Activated CD4-positive, alpha-beta T cell treated with anti-CD3 and anti-CD28 coated beads, Interleukin-10, Interleukin-2, amounts not matched to agents 100 ng/mL and 50 ng/mL, durations not matched to agents 16 hours and 8 hours (primary cell): ENCODE measurements at places on chromosomes 1 and 21.

DNA sequence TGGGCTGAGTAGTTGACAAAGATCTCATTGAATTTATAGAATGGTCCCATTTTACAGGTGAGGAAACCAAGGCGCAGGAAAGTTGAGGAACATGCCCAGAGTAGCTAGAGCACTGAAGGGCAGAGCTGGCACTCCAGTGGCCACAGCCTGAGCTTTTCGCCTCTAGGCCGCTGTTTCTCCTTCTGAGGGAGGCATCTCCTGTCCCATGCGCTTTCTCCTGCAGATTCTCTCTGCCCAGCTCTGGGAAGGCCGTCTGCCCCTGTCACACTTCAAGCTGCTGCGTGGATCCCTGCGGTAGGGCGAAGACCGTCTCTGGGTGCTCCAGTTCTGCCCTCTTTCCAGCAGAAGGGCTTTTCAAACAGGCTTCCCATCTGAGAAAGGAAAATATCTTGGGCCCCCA lies 159.9 kb downstream of the ACTL8 start:
- no peak for DNase-seq

- no peak for DNase-seq
Observed at GRCh38 chr1:18789246-18789645, 70.2 kb downstream of the TAS1R2 start.

GRCh38 chr1:1917304-1917976 lies 1.6 kb downstream of the TMEM52 start:
- DNase-seq, result no peak

DNA sequence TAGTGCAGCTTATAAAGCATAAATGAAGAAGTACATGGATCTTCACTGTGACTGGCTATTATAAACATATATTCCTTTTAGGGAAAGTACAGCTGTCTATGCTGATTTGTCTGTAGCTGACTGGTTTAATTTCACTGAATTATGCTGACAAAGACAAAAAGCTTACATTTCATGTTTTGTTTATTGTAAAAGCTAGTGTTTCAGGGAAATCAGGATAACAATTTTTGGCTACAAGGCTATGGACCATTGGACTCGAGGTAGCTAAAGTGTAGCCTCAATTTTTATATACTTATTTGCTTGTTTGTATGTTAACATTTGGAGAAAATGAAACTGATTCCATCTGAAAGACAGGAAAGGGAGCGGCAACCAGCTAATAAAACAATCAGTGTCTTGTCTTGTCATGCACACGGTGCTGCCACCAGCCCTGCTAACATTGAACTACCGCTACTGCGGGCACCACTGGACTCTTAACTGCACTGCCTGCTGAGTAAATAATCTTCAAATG lies 480.2 kb downstream of the COL11A1 start:
- no peak for DNase-seq

GRCh38 chr1:179774566-179774965 lies 31.5 kb downstream of the FAM163A start:
- no peak for DNase-seq

- no peak for DNase-seq
Observed at GRCh38 chr1:8682573-8682972, 134.9 kb downstream of the RERE start.

GRCh38 chr1:208129060-208129459 lies 115.1 kb downstream of the PLXNA2 start:
- DNase-seq, result no peak

DNA sequence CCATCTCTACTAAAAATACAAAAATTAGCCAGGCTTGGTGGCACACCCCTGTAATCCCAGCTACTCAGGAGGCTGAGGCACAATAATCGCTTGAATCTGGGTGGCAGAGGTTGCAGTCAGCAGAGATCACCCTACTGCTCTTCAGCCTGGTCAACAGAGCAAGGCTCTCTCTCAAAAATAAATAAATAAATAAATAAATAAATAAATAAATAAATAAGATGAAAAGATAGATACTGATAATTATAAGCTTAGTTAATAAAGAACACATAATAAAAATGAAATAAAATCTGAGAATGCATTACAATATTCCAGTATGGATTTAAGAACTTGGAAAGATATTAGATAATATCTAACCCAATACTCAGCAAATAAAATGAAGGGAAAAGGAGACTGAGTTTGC lies 235.9 kb upstream of the DAB1 start:
- no peak for DNase-seq

DNA sequence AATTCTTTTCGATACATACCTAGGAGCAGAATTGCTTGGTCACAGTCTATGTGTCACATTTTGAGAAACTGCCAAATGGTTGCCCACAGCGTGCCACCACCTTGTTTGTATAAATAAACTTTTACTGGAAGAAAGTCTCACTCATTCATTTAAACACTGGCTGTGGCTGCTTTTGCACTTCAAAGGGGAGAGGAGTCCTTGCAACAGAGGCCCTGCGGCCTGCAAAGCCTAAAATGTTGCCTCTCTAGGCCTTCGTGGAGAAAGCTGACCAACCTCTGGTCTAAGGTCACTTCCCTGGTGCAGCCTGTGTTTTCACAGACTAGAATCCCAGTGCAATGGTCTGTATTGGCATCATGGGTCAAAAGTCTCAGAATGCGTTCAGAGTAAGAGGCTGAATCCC lies 8.3 kb downstream of the RIPK4 start:
- DNase-seq, result no peak

DNA sequence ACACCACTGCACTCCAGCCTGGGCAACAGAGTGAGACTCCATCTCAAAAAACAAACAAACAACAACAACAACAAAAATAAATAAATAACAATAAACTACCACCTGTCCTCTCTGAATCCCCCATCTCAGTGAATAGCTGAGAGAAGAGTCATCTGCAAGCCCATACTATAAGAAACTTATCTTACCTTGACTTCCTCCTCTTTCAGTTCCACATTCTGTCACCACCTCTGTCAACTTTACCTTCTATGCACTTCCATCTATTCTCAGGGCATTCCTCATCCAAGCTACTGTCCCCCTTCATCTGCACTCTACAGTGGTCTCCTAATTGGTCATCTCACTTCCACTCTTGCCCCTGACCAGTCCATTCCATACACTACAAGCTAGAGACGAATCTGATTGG lies 58.1 kb downstream of the KIAA0040 start:
- DNase-seq, result no peak

DNA sequence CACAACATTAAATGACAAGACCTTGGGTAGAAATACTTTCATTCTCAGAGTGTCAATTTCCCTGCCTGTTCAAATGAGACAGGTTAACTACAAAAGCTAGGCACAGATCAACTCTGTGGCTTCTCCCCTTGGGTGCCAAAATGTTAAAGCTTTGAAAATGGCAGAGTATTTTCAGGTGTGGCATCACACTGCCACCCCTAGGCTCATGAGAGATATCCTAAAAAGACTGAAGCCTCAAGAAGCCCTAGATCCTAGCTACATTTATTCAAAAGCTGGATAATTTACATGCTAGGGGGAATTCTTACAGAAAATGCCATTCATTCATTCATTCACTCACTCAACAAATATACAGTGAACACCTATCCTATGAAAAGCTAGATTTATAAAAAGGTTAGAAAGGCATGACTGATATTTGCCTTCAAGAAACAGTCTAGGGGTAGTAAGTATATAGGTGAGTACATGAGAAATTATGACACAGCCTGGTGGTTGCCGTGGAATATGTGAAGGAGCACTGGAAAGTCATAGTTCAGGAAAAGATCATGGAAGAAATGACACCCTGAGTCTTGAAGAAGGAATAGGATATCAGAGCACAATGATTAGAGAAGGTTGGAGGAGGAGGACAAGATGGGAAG lies 15.9 kb upstream of the RAB4A start:
- peak; percentile 24 for DNase-seq

GRCh38 chr1:25009671-25010262 lies 79.7 kb upstream of the RUNX3 start:
- DNase-seq, result peak; percentile 65

DNA sequence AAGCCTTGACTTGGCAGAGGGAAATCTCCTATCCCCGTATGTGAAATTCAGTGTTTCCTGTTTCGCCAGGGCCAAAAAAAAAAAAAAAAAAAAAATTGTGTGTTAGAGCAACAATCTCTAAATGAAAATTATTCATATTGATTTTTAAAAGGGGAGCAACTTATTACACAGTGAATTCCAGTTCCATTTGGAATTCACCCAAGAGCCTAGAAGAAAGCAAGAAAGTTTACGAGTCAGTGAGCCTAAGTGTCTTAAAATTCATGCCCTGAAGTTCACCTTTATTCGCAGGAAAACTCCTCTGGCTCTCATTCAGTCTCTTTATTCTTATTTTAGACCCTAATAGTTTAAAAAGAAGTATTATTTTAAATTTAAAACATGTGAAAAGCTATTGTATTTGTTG lies 42.1 kb upstream of the HUNK start:
- no peak for DNase-seq

GRCh38 chr1:174954671-174955669 lies 44.8 kb upstream of the CACYBP start:
- DNase-seq, result no peak

DNA sequence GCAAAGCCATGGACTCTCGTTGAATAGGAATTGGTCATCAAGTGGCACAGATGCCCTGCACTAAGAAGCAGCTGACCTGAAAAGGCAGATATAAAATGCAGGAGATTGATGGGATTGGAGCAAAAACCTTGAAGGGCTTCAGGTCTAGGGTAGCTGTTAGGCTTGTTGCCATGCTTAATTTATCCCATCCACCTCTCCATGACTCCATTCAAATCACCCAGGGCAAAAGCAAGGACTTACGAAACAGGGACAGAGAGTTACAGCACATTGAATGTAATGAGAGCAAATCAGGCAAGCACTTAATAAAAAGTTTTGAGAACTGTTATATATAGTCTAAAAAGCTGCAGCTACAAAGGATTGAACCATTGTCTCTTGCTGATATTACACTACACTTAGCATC lies 298.2 kb upstream of the ESRRG start:
- DNase-seq, result no peak

GRCh38 chr1:185813401-185813979 lies 79.3 kb downstream of the HMCN1 start:
- peak; percentile 34 for DNase-seq

- DNase-seq, result no peak
Observed at GRCh38 chr1:44225761-44226160, 12.5 kb downstream of the DMAP1 start.

DNA sequence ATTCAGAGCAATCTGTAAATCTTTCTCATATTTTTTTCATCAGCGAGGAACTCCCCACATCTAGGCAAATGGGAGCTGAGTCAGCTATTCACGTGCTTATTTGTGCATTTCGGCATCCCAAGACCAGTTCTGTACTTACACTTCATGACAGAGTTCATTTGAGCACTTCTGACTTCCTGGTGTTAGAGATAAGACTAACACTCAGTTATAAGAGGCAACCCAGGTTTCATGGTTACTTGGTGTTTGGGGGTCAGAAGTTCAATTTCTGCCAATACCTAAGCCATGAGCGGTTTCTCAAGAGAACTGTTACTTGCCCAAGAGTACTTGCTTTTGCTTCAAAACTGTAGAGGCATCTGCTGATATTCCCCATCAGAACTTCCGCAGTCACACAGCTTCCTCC lies 24.1 kb upstream of the DESI2 start:
- no peak for DNase-seq

- DNase-seq, result peak; percentile 91
Observed at GRCh38 chr1:228794173-228794572, 58.9 kb downstream of the RHOU start.

GRCh38 chr21:27329255-27329851 lies 362.5 kb upstream of the ADAMTS5 start:
- no peak for DNase-seq

DNA sequence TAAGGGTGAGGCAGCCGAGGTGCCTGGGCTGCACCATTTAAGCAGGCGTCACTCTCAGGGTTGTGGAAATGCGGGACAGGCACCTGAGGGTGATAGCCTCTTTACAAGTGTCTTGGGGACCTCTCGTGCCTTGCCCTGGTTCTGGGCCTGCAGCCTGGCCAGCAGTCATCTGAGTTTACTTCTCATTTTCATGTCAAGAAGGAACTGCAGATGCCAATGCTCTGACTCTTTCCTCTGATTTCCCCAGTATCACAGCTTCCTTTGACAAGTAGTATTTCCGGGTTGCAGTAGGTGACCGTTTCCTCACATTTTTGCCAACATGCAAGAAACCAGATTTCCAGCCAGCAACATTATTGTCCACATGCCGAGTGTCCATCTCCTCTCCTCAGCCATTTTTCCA lies 286.9 kb downstream of the DISC1 start:
- no peak for DNase-seq

- DNase-seq, result peak; percentile 93
Observed at GRCh38 chr1:116769104-116769452, 14.8 kb downstream of the CD2 start.

DNA sequence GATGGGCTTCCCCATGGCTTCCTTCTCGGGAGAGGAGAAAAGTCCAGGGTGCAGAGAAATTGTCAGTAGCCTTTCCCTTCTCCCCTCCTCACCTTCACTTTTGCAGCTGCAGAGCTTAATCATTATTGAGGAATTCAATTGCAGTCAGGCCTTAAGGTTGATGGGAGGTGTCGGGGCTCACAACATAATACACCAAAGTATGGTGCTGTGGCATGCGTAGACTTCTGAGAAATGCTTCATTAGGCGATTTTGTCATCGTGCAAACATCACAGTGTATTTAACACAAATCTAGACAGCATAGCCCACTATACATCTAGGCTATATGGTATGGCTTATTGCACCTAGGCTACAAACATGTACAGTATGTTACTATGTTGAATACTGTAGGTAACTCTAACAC lies 100.2 kb upstream of the PPM1J start:
- no peak for DNase-seq

DNA sequence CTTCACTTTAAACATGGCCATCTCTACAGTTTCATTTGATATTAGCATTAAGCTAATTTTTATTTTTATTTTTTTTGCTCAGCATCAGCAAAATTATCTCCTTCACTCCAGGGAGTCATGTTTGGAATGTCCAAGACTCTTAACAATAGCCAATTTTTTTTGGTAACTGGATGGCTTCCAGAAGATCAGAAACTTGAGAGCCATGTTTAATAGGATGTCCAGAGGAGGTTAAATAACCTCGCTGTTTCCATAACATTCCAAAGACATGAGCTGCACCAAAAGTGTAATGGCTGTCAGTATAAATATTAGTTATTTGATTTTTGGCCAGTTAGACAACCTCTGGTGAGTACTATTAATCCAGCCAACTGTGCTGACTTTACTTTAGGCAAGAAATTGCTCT lies 80.7 kb downstream of the DNTTIP2 start:
- no peak for DNase-seq

- no peak for DNase-seq
Observed at GRCh38 chr1:55631509-55631908, 416.3 kb upstream of the USP24 start.

- no peak for DNase-seq
Observed at GRCh38 chr1:163094589-163094988, 25.4 kb downstream of the RGS4 start.
